ENCODE measurements at places on chromosomes 2 and 18.

- no peak for DNase-seq
These were observed 35.8 kb downstream of the ST3GAL5 start for GRCh38 chr2:85852937-85853498.

GRCh38 chr2:9652898-9653479 lies 22.2 kb upstream of the YWHAQ start:
- no peak for DNase-seq

DNA sequence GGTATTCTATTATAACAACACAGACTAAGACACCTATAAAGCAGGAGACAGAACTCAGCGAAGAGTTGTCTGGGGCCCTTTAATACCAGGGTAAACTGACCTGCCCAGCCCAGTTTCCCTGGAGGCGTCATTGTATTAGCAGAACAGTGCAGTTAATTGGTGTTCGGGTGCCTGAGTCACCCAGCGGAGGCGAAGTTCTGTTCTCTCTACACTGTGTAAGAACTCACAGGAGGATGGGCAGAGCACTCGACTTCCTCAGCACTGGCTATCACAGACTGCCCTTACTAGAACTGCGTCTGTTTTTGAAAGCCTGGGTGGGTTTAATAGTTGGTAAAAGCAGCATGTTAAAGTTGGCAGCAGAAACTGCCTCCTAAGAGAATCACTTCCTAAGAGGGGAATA lies 106.5 kb upstream of the ATP8B1 start:
- no peak for DNase-seq

- no peak for DNase-seq
These were observed 136.6 kb downstream of the INSIG2 start for GRCh38 chr2:118224895-118225311.

DNA sequence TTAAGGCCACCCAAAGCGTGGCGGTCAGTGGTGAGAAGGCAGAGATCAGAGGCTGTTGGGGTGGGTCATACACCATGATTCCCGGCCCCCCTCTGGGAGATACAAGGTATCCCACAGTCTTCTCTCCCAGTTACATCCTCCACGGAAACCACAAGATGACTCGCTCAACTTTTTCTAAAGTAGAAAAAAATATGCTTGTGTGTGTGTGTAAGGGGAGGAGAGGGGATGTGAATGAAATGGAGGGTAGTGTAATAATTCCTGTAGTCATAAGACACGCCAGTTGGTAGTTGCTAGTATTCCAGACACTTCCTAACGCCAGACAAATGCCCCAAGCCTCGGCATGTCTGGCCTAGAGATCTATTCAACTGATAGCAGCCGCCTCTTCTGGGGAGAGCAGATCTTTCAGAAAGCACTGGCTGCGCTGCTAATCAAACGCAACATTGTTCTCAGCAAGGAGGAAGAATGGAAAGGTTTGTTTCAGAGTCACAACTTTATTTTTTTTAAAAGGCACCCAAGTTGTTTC lies 143.5 kb downstream of the TGIF1 start:
- no peak for DNase-seq

GRCh38 chr2:20071397-20072383 lies 20.3 kb upstream of the LAPTM4A start:
- DNase-seq: no peak

GRCh38 chr18:57027190-57027708 lies 119.6 kb upstream of the BOD1L2 start:
- no peak for DNase-seq

GRCh38 chr2:188308483-188308882 lies 16.8 kb downstream of the GULP1 start:
- DNase-seq: no peak

GRCh38 chr2:2691419-2691818 lies 360.3 kb upstream of the MYT1L start:
- DNase-seq: no peak

GRCh38 chr2:98180456-98180855 lies 93.5 kb downstream of the VWA3B start:
- DNase-seq: no peak

GRCh38 chr2:71784734-71785511 lies 331.6 kb downstream of the DYSF start:
- DNase-seq: no peak

DNA sequence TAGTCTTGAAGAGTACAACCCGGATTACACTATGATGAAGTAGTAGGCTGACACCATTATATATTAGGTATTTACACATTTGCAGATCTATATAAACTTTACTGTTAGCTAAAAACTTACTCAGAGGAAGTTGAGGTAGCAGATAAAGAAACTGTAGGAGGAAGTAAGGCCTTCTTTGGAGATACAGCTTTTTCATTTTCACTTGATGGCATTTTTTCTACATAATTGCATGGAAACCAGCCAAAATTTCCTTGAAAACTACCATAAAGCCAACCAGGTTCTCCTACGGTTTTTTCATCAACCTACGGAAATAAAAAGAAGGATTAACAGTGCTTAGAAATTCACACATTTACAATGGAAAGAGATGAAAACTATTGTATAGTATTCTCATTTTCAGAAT lies 86.6 kb downstream of the FAM228A start:
- no peak for DNase-seq
